Stimulated activated CD4-positive, alpha-beta T cell treated with anti-CD3 and anti-CD28 coated beads, Interleukin-4, amount 100 ng/mL, for 4 hours (primary cell): ENCODE measurements at places on chromosomes 5 and 9.

- DNase-seq: no peak
Measured at GRCh38 chr9:36870960-36871359, 163.1 kb downstream of the PAX5 start.

- no peak for DNase-seq
Measured at GRCh38 chr9:16358751-16359150, 511.7 kb downstream of the BNC2 start.

GRCh38 chr5:133546500-133546899 lies 65.8 kb downstream of the FSTL4 start:
- DNase-seq: no peak

DNA sequence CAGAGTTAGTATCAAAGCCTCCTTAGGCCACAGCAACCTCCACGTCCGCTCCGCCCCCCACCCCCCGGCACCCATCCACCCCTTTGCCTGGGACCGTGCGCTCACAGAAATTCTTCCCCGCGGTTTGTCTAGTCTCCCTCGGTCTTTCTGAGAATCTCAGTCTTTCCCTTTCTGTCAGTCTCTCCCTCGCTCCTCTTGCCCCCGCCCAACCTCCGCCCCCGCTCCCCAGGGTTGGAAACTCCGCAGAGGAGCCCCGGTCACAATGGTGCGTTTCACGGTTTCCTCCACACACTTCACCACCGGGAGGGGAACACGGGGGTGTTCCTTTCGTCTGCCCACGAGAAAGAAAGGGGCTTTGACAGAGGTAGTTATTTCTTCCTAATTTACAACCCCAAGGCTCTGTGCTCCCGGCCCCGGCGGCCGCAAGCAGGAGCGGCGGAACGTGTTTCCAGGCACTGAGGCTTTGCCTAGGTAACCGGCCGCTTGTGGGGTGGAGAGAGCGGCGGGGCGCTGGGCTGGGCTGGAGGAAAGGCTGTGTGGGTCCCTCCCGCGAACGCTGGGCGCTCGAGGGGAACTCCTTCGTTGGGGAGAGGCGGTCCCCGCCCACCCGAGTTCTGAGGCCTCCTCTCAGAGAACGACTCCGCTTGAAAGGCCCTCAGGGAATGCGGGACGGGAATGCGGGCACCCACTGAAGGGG lies 2.1 kb downstream of the NR4A3 start:
- peak; percentile 84 for DNase-seq

DNA sequence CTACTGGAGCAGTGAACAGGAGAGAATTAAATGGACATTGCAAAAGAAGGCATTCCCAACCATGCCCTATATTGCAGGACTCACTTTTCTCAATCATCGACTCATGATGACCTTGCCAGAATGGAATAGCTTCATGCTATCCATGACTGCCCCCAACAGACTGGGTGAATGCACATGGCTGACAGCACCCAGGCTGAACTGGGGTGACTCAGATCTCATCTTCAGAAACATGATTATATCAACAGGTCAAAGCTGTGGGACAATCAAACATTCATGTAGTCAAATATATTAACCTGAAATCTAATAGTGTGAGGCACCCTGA lies 34.7 kb upstream of the MIER3 start:
- DNase-seq: no peak

DNA sequence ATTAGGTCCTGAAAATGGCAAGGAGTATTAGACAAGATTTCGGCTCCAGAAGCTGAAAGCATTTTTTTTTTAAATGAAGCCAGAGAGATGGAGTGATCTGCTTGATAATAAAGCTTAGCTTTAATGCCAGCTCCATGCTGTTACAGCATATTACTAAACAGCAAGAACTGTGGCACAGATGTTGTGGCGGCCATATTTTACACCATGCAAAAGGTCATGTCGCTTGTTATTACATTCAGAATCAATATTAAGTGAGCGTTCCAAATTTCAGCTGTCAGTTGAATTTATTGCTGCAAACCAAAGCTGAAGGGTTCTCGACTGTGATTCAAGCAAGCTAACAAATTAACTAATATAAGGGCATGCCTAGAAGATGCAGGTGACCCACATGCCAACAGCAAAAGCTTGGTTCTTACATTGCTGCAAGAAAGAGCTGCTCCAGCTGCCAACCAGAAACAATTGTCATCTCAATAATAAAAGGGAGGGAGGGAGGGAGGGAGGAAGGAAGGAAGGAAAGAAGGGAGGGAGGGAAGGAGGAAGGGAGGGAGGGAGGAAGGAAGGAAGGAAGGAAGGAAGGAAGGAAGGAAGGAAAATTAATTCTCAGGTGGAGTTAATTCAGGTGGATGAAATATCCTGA lies 517.7 kb upstream of the WWC1 start:
- DNase-seq: no peak

DNA sequence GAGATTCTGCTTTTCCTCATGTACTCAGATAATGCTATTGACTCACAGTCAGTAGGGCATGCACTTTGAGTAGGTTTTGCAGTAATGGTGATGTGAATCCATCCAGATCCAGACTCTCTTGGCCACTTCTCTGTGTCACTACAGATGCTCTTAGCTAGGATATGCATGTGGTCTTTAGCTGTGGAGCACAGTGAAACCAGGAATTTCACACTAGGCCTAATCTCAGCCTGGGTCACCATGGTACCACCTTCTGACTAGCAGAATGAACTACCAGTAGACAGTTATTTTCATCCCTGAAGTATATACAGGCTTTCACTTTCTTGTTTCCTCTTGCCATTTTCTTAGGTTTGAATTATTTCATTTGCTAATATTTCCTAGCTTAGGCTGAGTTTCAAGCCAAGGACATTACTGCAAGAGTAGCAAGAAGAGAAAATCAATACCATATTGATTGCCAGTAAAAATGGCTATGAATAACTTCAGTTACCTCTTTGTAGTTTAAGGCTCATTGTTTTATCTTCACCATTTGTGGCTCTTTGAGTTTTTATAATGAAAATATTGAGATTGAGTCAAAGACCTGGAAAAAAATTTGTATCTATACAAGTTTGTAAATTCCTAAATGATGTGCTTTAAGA lies 28.4 kb upstream of the CSNK1G3 start:
- no peak for DNase-seq

- DNase-seq: no peak
Measured at GRCh38 chr5:179895861-179896260, 11.8 kb downstream of the TBC1D9B start.

GRCh38 chr5:78534905-78535200 lies 113.7 kb downstream of the LHFPL2 start:
- DNase-seq: no peak

GRCh38 chr5:2691530-2691929 lies 59.9 kb downstream of the IRX2 start:
- no peak for DNase-seq

GRCh38 chr5:157295247-157295646 lies 29.3 kb downstream of the CYFIP2 start:
- no peak for DNase-seq

GRCh38 chr9:18324928-18325745 lies 148.8 kb upstream of the ADAMTSL1 start:
- DNase-seq: no peak

- no peak for DNase-seq
Measured at GRCh38 chr5:159385536-159385935, 55.2 kb upstream of the IL12B start.

- DNase-seq: no peak
Measured at GRCh38 chr9:120708526-120709224, 5.6 kb downstream of the MEGF9 start.

- DNase-seq: peak; percentile 74
Measured at GRCh38 chr5:172683645-172684471, 42.8 kb downstream of the NEURL1B start.

DNA sequence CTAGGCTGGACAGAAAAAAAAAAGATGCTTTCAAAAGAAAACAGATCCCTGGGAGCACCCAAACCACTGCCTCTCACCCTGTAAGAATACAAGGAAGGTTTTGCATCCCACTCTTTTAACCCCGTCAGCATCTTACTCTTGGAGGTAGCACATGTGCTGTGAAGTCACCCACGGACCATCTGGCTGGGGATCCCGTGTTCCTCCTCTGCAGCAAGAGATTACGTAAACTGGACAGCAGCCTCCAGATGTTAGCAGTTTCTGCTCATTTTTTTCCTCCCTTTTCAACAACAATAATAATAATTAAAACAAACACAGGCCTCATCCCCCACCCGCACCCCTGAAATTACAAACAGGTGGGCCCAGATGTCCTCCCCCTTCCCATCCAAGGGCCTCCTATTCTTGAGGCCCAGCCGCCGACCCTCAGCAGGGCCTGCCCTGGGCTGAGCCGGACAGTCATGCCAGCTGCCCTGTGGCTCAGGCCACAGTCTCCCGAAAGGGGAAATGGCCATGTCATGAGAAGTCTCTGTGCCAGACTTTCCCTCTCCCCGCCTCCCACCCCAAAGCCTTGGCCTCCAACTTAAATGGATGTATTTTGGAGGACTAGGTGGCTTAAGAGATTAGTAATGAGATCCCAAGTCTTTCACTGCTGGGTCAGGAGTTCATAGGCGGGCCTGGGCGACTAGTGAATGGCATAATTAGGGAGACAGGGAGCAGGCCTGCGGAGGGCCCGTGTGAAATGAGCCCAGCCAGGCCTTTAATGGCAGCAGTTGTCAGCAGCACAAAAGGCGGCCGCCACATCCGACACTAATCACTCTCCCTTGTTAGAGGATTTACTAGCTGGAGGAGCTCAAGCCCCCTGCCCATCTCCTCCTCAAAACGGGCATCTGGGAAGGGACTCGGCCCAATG lies 165.1 kb downstream of the PAPPA start:
- DNase-seq: no peak

DNA sequence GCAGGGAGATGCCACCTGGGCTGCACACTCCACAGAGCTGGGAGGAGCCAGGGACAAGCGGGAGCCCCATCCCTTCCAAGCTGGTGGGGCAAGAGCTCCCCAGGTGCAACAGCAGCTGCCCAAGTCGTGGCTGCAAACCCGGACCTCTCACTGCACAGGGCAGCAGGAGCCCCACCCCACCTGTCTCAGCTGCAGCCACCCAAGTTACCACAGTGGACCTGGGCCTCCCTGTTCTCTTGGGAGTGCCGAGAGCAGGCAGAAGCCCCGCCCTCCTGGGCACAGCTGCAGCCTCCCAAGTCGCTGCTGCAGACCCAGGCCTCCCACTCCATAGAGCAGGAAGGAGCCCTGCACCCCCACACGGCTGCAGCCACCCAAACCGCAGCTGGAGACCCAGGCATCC lies 374.1 kb upstream of the ACO1 start:
- DNase-seq: no peak

GRCh38 chr5:173457482-173457881 lies 129.3 kb upstream of the STC2 start:
- no peak for DNase-seq

- no peak for DNase-seq
Measured at GRCh38 chr5:138903130-138903775, 28.1 kb upstream of the LRRTM2 start.

GRCh38 chr9:84997472-84997871 lies 327.9 kb downstream of the NTRK2 start:
- no peak for DNase-seq

DNA sequence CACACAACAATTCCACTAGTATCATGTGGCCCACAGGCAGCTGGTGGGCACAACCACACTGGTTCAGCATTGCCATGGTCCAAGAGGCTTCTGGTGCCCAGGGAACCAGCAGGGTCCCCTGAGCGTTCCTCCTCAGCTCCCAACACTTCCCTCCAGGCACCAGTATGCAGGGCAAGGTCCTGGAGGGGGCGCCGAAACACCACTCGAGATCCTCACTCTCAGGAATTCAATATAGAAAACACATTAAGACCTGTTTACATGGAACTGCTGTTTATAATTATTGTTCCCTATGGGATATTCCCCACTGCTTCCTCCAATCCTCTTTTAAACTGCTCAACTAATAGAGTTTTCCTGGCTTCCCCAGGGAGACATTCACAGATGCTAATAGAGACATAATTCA lies 91.9 kb upstream of the GABRP start:
- DNase-seq: no peak

DNA sequence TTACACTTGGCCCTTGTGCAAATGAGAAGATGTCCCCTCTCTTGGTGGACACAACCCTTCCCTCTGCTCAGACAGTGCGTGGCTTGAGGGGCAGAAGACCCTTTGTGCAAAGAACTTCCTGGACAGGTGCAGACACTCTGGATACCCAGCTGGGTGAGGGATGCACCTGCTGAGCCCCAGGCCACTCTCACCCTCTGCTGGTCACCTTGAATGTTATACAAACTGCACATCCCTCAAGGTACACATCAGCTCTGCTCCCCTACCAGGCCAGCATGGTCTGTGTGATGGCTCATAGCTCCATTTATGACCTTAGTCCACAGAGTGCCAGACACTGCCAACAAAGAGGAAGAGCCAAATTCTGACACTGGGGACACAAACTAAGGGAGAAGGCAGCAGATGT lies 3.1 kb upstream of the DIRAS2 start:
- DNase-seq: no peak

GRCh38 chr5:174636094-174636493 lies 88.3 kb upstream of the MSX2 start:
- DNase-seq: no peak

GRCh38 chr9:87497080-87497603 lies 525 bp upstream of the DAPK1 start:
- DNase-seq: no peak

- peak; percentile 48 for DNase-seq
Measured at GRCh38 chr9:37801287-37801850, 772 bp downstream of the DCAF10 start.

- DNase-seq: no peak
Measured at GRCh38 chr5:133459474-133460160, 152.7 kb downstream of the FSTL4 start.

- no peak for DNase-seq
Measured at GRCh38 chr9:123640792-123641222, 284.8 kb downstream of the CRB2 start.

- DNase-seq: no peak
Measured at GRCh38 chr9:27800159-27800558, 226.9 kb upstream of the C9orf72 start.

DNA sequence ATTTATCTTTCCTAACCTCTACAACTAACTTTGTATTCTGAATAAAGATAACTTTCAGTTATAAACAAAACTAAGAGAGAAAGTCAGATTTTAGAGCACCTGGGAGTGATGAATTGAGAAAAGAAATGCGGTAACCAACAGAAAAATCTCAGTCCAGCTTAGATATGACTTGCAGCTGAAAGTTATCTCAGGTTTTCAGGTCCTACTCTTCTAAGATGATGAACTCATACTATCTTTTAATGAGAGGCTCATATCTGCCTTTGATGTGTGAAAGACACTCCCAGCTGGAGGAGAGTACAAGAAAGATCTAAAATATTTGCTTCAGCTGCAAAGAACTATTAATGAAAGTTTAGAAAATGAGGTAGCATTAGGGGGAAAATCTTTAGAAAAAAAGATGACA lies 190.5 kb downstream of the DENND1A start:
- no peak for DNase-seq
